Astrocyte of the hippocampus (primary cell): ENCODE measurements at places on chromosomes 4 and X.
A peak's percentile ranks its signal among the peaks of the same experiment; 100 is the strongest.

DNA sequence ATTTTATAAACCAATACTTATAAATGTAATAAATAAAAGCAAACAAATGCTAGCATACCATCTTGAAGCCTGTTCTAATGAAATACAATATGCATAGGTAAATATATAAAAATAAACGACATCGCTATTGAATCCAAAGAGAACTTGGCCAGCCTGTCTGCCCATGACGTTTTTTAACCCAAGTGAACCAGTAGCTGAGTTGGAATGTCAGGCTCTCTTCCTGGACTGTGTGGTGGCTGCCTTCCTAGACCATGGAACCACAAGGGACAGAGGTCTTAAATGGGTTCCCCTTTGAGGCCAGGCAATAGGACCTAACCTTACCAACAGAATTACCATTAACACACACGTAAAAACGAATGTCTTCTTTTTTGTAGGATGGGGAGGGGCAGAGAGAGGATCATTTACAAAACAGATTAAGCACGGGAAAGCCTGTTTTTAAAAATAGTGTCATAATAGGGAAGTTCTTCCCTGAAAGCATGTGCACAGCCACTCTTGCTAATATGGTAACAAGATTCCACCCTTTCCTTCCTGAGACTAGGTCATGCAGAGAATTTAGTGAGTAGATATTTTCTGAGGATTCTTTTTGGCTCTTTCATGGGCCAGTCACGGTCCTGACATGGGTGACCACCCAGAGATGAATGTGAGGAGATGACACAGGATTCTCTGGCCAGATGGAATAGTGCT, 69.4 kb upstream of the ACSL1 start:
- DNase-seq, result no peak

- no peak for DNase-seq
Observed at GRCh38 chrX:17836830-17837229, 24.3 kb downstream of the RAI2 start.

DNA sequence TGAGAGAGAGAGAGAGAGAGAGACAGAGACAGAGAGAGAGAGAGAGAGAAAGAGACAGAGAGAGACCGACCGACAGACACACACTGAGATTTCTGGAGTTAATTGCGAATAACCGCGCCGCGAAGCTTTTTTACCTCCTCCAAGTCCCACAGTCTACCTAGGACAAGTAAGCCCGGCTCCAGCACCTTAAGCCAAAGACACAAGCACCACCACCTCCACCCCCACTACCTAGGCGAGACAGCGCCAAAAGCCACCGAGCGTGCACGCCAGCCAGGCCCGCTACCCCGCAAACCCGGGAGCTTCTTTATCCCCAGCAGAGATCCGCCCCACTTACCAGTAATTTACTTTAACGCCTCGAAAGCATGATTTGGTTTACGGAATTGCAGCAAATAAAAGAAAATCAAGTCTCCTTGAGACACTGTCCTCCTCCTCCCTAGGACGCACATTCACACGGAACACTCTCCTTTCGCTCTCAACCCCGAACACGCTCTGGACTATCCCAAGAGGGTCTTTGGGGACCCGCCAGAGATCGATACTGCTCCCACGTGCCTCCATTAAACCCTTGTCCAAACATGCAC, 649.6 kb upstream of the DIPK2B start:
- peak; percentile 58 for DNase-seq

- no peak for DNase-seq
Observed at GRCh38 chr4:123217664-123218063, 178.9 kb upstream of the SPRY1 start.

GRCh38 chrX:109472939-109473735, 8.7 kb downstream of the GUCY2F start:
- peak; percentile 75 for DNase-seq

GRCh38 chr4:157223456-157223855, 2.9 kb downstream of the GRIA2 start:
- DNase-seq, result no peak

GRCh38 chr4:179272282-179272681, 1830.0 kb upstream of the AGA start:
- DNase-seq, result no peak

- DNase-seq, result peak; percentile 89
Observed at GRCh38 chrX:48802089-48802904, 430 bp downstream of the HDAC6 start.

DNA sequence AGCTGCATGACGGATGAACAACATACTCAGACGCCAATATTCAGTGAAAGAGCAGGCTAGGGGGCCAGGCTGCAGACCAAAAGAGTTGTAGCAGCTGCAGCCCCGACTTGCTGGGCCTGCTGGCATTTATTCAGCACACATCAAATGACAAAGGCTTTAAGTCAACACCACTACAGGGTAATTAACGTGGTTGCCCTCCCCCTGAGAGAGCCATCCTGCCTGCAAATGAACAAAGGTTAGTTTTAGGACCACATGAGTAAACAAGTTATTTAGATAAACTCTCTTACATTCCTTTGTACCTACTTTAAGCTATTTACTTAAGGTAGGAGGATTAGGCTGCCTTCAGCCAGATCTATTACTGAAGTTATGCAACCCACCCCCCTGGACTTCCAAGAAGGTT, 1329.1 kb downstream of the PCDH18 start:
- DNase-seq, result no peak

DNA sequence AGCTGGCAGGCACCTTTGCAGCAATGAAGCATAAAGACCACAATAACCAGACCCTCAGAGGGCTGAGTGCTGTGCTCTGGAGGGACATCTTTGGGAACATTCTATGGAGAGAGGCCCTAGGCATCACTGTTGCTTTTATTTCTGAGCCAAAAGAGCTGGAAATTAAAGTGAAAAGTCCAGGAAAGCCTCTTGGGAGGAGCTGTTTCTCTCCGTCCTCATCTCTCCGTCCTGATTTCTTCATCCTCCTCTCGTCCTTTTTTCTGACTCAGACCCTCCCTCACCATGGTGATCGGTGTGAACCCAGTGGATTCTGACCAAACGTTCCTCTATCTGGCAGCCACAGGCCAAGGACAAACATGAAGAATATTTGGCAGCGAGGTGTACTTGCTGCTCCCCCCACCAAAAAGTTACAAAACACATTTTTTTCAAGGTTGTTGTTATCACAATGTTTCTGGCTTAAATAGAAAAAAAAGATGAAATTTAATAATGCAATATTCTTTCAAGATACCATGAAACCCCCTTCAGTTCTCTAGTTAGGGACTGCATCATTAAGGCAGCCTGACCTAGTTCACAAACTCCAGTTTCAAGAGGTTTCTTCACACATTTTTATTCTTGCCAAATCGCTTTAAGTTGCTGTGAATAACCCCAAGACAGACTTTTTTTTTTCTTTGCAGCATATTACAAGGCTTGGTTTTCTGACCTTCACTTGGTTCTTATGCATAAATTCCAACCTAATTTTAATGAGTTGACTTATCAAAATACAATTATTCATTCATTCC, 80.2 kb downstream of the SCD5 start:
- peak; percentile 46 for DNase-seq

GRCh38 chr4:24730256-24731001, 64.9 kb upstream of the SOD3 start:
- DNase-seq, result peak; percentile 83

- no peak for DNase-seq
Observed at GRCh38 chr4:116150152-116150551, 935.2 kb downstream of the TRAM1L1 start.

- DNase-seq, result no peak
Observed at GRCh38 chrX:103846386-103846785, 14.3 kb upstream of the RAB9B start.

- no peak for DNase-seq
Observed at GRCh38 chr4:120318196-120318846, 251.7 kb upstream of the MAD2L1 start.

DNA sequence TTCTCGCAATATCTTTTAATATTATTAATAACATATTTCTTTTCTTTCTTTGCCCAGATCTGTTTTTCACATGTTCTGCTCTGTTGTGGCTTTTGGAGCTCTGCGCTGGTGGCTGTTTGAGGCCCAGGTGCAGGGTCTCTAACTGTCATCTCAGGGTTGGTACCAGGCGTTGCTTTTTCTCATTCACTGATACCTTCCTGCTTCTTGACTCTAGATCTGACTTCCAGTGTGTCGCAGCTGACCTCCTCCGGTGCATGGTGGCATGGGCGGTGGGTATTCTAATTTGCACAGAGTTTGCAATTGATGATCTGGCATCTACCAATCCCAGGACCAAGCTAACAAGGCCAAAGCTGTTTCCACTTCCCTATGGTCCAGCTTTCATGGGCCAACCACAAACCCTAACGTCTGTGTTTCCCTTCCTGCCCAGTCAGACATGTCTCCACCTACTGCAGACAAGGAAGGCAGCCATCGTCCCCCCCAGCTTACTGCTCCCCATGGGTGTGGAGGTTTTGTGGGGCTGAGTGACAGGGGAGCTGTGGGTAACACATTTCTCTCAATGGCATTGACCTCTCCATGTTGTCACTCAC, 25.2 kb downstream of the LETM1 start:
- no peak for DNase-seq

- DNase-seq, result no peak
Observed at GRCh38 chr4:4358093-4358854, 28.6 kb upstream of the NSG1 start.

DNA sequence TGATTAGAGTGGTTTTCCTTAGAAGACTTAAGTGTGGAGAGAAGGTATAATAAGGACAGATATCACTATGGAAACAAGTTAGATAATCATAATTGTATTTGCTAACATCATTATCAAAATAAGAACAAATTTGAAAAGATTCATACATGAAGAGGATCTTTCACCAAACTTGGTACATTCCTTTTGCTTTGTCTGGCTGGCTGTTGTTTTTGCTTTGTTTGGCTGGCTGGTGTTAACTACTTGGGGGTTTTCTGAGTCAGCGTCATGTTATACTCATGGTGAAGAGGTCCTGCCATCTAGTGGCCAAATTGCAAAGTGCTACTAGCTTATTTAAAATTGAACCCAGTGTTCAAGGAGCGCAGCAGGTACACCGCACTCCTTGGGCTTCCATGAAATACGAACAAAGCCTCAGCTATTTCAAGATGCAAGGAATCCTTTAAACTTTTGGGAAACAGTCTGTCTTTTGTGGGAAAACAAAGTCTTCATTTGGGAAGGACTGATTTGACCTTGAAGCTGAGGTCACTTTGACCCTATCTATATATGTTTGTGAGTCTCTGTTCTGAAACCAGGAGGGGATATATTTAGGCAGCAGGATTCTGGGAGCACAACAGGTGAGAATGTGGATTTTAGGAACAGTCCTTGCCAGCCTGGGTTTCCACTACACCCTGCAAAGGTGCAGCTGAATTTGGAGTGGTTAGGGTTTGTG, 129.7 kb downstream of the PLS3 start:
- DNase-seq, result peak; percentile 90

GRCh38 chr4:130855533-130855932, 1759.6 kb downstream of the C4orf33 start:
- no peak for DNase-seq

- DNase-seq, result no peak
Observed at GRCh38 chrX:49901048-49901447, 21.3 kb upstream of the CLCN5 start.

- DNase-seq, result no peak
Observed at GRCh38 chr4:41436419-41436818, 101.5 kb upstream of the LIMCH1 start.

GRCh38 chr4:2426711-2427275, 8.0 kb downstream of the CFAP99 start:
- no peak for DNase-seq

GRCh38 chr4:54146139-54146538, 46.2 kb downstream of the GSX2 start:
- no peak for DNase-seq

GRCh38 chrX:29870608-29871007, 344.8 kb upstream of the MAGEB2 start:
- DNase-seq, result no peak

DNA sequence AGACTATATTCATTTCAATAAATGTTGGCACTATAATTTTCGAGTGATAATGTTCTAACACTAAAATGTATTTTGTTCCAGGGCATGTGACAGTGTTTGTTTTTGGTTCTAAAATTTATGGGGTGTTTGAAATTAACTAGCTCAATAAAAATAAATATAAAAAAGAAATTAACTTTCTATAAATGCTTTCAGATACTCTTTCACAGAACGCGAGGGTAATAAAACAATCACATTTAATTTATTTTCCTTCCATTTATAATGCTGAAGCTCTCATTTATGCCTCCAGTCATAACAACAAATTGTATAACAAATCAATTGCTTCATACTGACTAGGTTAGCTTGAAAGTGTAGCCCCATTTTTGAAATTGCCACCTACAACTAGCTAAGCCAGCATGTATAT, 122.4 kb upstream of the GPM6A start:
- no peak for DNase-seq

GRCh38 chr4:69122476-69122875, 26.2 kb downstream of the UGT2B7 start:
- no peak for DNase-seq

- no peak for DNase-seq
Observed at GRCh38 chr4:115228851-115229250, 115.4 kb upstream of the NDST4 start.

DNA sequence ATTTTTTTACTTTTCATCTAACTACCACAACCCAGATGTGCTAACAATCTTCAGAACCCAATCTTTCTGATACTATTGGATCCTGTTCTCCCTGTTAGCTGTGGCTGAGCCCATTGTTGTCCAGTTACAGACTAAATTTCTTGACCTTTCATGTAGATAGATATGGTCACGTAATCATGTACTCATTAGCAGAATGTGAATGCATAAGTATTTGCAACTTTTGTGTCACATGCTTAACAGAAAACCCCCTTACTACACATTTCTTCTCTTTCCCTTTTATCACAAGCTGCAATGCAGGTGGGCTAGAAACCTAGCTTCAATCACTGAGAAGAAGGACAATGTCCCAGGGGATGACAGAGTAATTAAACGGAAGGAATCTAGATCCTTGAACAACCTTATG, 13.1 kb upstream of the FAM13A start:
- DNase-seq, result no peak

DNA sequence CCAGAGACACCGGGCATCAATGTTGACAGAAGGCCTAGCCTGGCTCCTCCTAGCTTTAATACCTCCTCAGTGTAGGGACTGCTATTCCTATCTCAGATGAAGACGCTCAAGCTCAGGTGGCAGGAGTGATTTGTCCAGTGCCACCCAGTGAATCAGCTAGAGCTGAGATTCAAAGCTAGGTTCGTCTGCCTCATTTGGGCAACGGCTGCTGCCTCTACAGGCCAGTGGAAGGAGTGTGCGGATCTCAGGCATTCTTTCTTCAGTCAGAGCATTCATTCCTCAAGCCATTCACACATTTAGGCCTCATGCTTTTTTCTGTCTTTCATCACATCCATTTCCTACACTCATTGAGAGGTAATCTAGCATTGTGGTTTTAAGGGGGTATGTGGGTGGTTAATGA, 7.3 kb downstream of the TSR2 start:
- peak; percentile 14 for DNase-seq
